Fibroblast of skin of scalp (primary cell): ENCODE measurements at places on chromosomes 11 and 22.

- no peak for DNase-seq
Measured at GRCh38 chr22:17875156-17875555, 100.9 kb upstream of the BID start.

GRCh38 chr11:74506823-74507222, 13.3 kb upstream of the LIPT2 start:
- no peak for DNase-seq

DNA sequence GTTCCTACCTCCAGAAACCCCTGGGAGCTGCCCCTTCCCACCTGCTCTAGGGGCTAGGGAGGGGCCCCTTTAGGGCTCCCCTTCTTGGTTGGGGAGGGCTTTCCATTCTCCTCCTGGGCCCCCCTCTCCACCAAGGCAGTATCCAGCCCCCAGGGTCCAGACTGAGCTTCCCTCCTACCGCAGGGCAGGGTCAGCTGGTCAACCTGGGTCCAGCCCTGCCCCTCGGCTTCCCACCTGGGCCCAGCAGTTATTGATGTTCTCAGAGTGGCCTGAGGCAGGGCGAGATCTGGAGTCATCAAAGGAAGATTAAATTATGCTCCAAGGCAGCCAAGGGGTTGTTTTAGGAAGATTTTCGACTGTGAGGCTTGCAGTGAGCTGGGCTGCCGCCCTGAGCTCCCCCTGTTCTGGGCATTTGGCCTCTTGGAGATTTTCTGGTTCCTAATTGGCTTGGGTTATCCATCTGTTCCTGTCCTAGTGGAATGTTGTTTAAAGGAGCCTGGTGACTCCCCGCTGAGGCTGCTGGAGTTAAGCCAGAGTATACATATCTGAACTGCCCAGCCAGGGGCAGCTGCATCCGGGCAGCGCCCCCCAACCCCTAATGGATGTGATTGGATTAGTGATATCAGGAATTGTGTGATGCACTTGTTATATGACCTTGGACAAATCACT, 1.8 kb upstream of the SLC22A8 start:
- DNase-seq: peak; percentile 8

- no peak for DNase-seq
Measured at GRCh38 chr11:99901175-99901574, 785.9 kb upstream of the ARHGAP42 start.

DNA sequence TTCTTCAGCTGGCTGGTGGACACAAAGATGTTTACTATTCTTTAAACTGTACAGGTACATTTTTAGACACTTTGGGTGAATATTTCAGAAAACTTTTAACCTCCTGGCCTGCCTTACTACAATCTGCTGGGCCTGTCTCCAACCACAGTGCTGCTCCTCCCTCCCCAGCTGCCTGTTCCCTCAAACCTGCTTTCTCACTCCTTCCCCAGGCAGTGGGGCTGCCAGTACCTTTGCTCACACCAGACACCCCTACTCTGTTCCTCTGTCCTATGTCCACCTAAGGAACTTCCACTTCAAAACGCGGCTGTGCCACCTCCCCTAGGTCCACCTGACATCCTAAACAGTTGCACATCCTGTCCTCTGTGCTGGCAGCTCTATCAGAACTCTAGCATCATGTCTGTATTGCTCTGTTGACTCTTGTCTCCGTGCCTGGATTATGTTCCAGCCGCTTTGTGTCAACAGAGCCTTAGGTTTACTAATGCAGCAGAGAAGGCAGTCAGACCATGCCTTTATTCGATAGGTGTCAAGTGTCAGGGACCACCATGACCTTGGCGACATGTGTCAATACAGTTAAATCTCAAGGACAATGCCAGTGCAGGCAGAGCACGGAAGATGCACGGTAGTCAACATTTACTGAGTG, 13.4 kb downstream of the ZP1 start:
- DNase-seq: no peak

DNA sequence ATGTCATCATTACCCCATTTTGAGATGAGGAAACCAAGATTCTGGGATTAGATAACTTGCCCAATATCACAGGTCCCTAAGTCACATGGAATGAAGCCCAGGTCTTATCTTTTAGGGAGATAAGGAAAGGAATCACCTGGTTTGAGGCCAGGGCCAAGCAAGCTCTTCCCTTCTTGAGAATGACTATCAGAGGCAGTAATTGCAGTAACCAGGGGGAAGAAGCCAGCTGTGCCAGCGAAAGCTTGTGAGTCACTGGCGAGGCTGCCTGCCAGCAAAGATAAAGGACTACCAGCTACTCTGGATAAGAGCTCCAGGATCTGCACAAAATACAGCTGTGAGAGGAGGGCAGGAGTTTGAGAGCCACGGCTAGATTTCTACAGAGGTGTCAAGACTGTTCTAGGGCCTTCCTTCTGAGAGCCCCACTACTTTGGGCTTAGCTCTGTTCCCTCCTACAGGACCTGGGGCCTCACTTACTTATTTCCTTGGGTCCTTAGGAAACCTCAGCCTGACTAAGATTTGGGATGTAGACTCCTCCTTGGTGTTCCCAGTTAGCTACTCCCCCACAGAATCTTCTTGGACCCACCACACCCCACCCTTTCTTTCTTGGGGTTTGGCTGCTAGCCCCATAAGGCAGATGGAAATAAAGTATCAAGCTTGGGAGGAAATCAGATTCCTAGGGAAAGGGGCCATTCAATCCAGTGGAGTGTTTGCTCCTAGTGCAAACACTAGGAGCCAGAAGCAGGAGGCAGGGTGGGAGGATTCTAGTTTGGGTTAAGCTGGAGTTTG, 9.7 kb upstream of the CCKBR start:
- peak; percentile 43 for DNase-seq

- no peak for DNase-seq
Measured at GRCh38 chr22:49325531-49326395, 501.9 kb downstream of the BRD1 start.

DNA sequence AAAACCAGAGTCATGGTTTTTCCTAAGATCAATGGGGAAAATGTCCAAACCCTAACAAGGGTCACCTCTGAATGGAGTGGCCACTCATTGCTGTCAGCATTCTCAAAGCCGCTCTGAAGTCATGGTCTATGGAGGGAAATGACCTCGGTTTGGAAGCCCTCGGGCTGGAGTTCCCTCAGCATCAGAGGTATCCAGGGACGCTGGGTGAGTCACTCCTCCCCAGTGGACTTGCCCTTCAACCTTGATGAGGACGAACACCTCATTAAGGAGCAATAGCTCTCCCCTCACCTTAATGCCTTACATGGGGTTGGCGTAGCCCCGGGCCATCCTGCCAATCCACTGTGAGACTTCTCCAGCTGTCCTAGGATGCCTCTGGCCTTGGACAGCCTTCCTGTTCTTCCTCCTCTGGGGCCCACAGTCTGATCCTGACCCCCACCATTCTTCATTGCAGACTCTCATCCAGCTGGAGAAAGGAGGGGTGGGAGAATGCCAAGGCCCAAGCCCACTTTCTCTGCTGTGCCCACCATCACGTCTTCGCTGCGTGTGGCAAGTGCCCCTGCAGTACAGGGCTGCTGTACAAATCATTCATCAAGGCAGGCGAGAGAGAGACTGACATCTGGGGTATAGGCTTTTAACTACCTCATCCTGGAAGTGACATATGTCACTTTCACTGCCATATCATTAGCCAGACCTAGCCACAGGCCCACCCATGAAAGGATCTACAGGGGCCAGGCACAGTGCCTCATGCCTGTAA, 25.4 kb upstream of the MYH9 start:
- no peak for DNase-seq

- peak; percentile 43 for DNase-seq
Measured at GRCh38 chr11:84558085-84558905, 1068.8 kb downstream of the DLG2 start.

DNA sequence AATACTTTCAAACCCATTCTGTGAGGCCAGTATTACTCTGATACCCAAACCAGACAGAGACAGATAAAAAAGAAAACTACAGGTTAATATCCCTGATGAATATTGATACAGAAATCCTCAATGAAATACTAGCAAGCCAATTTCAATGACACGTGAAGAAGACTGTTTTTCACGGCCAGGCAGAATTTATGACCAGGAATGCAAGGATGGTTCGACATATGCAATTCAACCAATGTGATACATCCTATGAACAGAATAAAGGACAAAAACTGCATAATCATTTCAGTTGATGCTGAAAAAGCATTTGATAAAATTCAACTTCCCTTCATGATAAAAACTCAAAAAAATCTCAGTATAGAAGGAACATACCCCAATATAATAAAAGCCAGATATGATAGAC, 44.5 kb downstream of the SLC22A24 start:
- no peak for DNase-seq
